ENCODE measurements at places on chromosomes 2 and 18. TPM values are rescaled to one million over a fixed set of nuclear protein-coding genes. Genes with fewer than 3 reads are reported as not detected.

DNA sequence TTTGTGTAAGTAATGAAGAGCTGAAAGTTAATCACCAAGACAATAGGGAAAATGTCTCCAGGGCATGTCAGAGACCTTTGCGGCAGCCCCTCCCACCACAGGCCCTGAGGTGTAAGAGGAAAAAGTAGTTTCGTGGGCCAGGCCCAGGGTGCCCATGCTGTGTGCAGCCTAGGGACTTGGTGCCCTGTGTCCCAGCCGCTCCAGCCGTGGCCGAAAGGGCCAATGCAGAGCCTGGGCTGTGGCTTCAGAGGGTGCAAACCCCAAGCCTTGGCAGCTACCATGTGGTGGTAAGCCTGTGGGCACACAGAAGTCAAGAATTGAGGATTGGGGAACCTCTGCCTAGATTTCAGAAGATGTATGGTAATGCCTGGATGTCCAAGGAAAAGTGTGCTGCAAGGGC is 52.5 kb downstream of the CENPO start:
- no peak for DNase-seq

DNA sequence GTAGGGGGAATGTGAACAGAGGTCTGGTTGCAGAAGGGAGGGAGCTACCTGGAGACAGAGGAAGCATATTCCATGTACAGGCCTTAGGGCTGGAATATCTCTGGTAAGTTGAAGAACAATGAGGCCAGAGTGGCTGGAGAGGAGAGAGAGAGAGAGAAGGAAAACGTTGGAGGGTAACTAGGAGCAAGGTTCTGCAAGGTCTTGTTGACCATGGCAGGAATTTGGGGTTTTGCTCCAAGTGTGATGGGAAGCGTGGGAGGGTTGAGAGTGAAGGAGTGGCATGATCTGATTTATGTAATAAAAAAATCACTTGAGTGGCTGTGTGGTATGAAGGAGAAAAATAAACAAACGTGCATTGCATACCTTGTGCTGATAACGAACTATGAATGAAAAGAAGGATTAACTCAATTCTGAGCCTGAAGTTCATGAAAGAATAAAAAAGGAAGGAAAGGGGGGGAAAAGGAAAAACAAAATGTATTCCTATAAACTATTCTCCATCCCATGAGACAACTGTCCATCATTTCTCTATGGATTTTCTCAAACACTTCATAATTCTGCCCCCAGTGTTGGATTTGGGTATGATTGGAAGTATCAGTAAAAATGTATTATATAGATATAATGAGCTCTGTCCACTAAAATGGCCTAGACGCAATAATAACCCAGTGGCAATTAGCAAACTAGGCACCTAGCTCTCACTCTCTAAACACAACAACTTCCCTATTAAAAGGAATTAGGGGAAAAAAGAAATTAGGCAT is 59.7 kb upstream of the PMAIP1 start:
- no peak for DNase-seq

GRCh38 chr18:12593866-12594265 is 64.0 kb downstream of the SPIRE1 start:
- no peak for DNase-seq

- no peak for DNase-seq
These were observed 220.9 kb upstream of the REV1 start for GRCh38 chr2:99710721-99711120.

DNA sequence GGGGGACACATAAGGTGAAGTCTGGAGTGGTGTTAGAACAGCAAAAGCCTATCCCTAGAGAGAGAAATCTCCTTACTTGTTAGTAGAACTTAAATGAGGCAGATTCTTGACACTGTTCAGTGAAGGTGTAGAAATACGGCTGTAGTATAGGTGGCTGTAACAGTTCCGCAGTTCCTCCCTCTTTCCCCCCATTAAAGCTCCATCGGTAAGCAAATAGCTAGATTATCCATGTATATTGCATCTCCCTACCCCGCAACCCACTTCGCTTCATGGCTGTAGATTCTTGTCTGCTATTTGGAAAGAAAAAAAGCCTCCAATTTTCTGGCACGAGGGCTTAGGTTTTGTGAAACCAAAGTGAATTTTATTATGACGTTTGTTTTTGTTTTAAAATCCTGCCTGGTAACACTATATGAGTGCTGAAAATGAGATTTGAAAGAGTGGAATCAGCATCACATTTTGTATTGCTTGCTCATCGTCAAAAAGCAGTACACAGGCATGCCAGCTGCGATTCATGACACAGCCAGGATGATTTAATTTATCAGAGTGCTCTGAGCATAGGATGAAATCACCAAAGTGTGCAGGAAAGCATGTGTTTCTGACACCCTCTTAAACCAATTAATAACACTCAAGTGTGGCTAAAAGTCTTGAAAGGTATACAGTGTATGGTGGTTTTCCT is 1.4 kb downstream of the FAM171B start:
- no peak for DNase-seq

GRCh38 chr18:44170208-44170880 is 510.3 kb upstream of the SETBP1 start:
- no peak for DNase-seq

TRPM8 gene
- 0.79 TPM for total RNA-seq

Measured in testis (tissue), 5 donors.